IPS DF 6.9 (cell line): ENCODE measurements at places on chromosomes 5 and 9.

DNA sequence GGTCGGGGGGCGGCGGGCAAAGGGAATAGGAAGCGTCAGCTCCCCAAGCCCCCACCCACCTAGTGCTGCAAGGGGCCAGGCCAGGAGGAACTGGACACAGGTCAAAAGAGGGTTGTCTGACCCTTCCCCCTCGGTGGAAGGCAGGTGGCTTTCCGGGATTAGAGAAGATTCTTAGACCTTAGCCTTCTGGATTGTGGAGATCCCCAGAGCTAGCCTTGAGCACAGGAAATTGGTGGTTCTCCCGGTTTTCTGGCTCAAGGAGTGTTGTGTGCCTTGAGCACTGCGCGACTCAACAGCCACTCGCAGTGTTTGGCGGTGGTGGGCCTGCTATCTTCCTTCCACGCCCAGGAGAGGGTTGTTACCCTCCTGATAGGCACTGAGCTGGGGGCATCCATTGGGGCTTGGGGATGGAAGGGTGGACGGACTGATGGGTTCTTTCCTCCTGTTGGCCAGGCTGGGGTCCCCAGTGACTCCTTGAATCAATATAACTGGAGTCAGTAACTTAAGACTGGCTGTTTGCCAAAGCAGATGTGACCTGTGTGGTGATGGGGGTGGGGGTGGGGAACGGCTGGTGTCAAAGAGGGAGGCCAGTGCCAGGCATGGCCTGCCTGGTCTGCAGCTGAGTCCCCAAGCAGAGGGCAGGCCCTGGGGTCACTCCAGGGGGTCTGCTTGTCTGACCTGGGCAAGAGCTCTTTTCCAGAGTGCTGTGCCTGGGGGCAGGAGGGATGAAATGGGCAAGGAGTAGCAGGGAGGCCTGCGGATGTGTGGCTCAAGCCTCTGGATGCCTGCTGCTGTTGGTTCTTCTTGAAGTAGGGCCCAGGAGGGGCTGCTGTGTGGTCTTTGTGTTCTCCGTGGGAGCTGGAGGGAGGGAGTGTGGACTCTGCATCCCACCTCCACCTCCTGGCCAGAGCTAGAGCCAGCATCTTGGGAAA, 2.1 kb downstream of the FGF18 start:
- H3K4me3 ChIP-seq: no peak overlapping the region; the same call in 1 of the 2 replicates
- H3K27ac ChIP-seq: no peak overlapping the region
- peaks cover 19% of the 10 kb centered on the region; the same call in 1 of the 2 replicates for H3K27me3 ChIP-seq
- H3K36me3 ChIP-seq: no peaks in the 10 kb centered on the region
- H3K4me1 ChIP-seq: peaks cover 6% of the 10 kb centered on the region; the same call in 1 of the 2 replicates

DNA sequence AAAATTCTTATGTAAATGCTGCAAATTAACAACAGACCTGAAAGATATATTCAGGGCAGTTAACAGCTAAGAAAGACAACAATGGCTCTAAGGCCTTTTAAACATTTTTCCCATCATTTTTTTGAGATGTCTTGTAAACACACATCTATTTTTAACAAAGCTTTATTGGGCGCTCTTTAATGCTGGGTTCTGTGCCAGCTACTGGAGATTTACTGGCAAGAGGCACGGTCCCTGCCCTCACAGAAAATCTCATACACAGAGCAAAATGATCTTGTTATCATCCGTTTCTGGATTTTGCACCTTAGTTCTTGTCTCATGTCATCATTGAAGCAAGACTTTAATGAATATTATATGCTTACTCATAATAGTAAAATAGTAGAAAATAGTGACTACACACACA, 1022.3 kb upstream of the WWC1 start:
- no peaks in the 10 kb centered on the region for H3K36me3 ChIP-seq
- DNase-seq: no peak
- H3K27me3 ChIP-seq: no peaks in the 10 kb centered on the region
- no peak overlapping the region for H3K4me3 ChIP-seq
- no peak overlapping the region for H3K27ac ChIP-seq

DNA sequence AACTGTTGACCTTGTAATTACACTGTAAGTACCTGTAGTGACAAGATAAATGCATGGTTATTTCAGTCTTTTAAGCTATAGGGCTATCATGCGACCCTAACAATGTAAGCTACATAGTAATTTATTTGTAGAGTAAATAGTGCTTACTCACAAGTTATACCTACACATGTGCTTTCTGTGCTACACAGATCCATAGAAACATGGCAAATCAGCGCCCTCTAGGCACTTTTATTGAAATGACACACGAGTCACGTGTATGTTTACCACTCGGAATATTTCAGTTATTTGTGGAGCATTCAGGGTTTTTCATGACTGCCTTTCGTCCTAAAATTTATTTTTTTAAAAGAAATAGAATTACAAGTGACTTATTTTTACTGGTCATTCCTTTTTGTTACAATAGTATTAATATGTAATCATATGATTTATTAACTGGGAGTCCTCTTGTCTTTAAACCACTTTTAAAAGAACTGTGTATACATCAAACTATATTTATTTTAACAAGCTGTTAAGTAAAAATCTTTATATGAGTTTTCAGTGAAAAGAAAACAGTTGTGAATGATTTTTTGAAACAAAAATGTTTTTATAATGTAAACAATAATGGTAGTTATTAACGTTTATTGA, 1242.3 kb upstream of the WWC1 start:
- DNase-seq: no peak
- H3K4me1 ChIP-seq: peaks cover 3% of the 10 kb centered on the region; the same call in 1 of the 2 replicates
- no peak overlapping the region for H3K27ac ChIP-seq
- no peaks in the 10 kb centered on the region for H3K36me3 ChIP-seq

GRCh38 chr5:180313677-180314505, 22.0 kb upstream of the MAPK9 start:
- no peaks in the 10 kb centered on the region for H3K4me1 ChIP-seq
- peaks cover 48% of the 10 kb centered on the region for H3K36me3 ChIP-seq
- H3K27ac ChIP-seq: no peak overlapping the region
- no peaks in the 10 kb centered on the region for H3K27me3 ChIP-seq
- DNase-seq: no peak
- H3K4me3 ChIP-seq: no peak overlapping the region

DNA sequence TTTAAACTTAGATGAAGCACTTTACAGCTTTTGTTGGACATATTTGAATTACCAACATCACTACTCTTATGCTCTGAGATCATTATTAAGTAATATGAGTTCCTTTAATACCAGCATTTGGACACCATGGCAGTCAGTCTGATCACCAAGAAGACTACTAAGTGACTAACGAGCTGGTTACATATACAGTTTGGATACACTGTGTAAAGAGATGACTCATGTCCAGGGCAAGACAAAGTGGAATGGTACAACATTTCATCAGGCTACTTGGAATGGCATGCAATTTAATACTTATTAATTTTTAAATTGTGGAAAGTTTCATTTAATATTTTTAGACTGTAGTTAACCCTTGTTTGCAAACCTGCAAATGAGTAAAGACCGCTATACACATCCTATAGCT, 237.4 kb upstream of the PRDM9 start:
- H3K27ac ChIP-seq: no peak overlapping the region
- no peak overlapping the region for H3K4me3 ChIP-seq
- no peaks in the 10 kb centered on the region for H3K4me1 ChIP-seq

GRCh38 chr5:137360607-137361006, 138.5 kb downstream of the SPOCK1 start:
- no peak for DNase-seq
- H3K4me1 ChIP-seq: no peaks in the 10 kb centered on the region
- H3K27ac ChIP-seq: no peak overlapping the region
- no peaks in the 10 kb centered on the region for H3K36me3 ChIP-seq
- H3K4me3 ChIP-seq: no peak overlapping the region
